Subcutaneous preadipocyte (primary cell): ENCODE measurements at places on chromosomes 4 and X. TPM values are rescaled to one million over a fixed set of nuclear protein-coding genes. Genes with fewer than 3 reads are reported as not detected.

CT55 gene
- total RNA-seq = not detected in 2 replicates

TRAM1L1 gene
- 0.59 and 1.8 TPM in 2 replicates for total RNA-seq

BST1 gene
- 5.3 and 5.9 TPM in 2 replicates for total RNA-seq

MAGEB16 gene
- total RNA-seq = not detected in 2 replicates

XAGE1A gene
- not detected in 2 replicates for total RNA-seq

CDKL2 gene
- total RNA-seq = 0.20 and 0.37 TPM in 2 replicates

MFSD8 gene
- 12.9 and 21.7 TPM in 2 replicates for total RNA-seq

RUFY3 gene
- 48.9 and 51.6 TPM in 2 replicates for total RNA-seq

FAM47A gene
- total RNA-seq = not detected in 2 replicates

NR3C2 gene
- 0.78 and 1.1 TPM in 2 replicates for total RNA-seq

FGB gene
- not detected in 2 replicates for total RNA-seq

NLGN4X gene
- total RNA-seq = not detected in 2 replicates

CXorf49 gene
- total RNA-seq = not detected in 2 replicates

GAB1 gene
- total RNA-seq = 8.8 and 11.7 TPM in 2 replicates

AFM gene
- total RNA-seq = not detected in 2 replicates

SPANXA1 gene
- not detected in 2 replicates for total RNA-seq

DUSP9 gene
- under 0.01 TPM in 1 of 2 replicates, not detected in the other for total RNA-seq

USP17L22 gene
- not detected in 2 replicates for total RNA-seq

FRMD7 gene
- total RNA-seq = under 0.01 TPM in 1 of 2 replicates, not detected in the other

ARMCX4 gene
- 3.1 and 3.3 TPM in 2 replicates for total RNA-seq

PARM1 gene
- total RNA-seq = 0.20 and 0.37 TPM in 2 replicates

F11 gene
- not detected in 2 replicates for total RNA-seq

CFAP99 gene
- not detected in 2 replicates for total RNA-seq
